GM12864 (cell line): ENCODE measurements at places on chromosomes 2 and 18.

- DNase-seq, result no peak
Observed at GRCh38 chr2:86293612-86294011, 43.8 kb downstream of the REEP1 start.

DNA sequence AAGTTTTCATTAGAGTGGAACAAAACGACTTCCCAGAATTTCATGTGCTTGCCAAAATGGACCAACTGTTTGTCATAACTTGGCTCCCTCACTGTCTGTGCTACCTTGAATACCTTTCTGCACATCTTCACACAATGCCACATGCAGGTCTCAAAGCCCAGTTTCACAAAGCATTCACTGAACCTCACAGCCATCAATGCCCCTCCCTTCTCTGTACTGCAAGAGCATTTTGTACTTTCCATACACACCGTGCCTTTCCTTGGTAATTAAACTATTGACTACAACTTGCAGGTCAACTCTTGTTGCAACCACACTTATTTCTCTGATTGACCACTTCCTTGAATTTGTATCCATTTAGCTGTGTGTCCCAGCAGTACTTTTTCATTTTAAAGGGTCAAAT, 50.5 kb downstream of the PAX3 start:
- no peak for DNase-seq

DNA sequence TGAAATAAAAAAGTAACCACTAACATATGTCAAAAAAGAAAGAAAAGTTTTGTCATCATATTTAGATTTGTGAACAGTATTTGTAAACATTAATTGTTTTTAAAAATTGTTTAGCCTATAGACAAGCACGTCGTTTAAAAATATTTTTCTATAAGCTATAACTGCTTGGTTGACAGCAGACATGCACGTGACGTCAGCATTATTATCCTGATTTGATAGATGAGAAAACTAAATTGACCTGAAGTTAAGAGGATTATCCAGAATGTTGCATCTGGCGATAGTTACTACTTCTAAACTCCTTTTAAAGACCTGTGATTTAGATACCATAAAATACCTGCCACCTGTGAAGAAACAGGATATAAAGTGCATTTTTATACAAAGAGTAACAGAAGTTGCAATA, 156.9 kb upstream of the BARD1 start:
- DNase-seq, result no peak

- no peak for DNase-seq
Observed at GRCh38 chr18:11574545-11574944, 34.9 kb upstream of the SLC35G4 start.

DNA sequence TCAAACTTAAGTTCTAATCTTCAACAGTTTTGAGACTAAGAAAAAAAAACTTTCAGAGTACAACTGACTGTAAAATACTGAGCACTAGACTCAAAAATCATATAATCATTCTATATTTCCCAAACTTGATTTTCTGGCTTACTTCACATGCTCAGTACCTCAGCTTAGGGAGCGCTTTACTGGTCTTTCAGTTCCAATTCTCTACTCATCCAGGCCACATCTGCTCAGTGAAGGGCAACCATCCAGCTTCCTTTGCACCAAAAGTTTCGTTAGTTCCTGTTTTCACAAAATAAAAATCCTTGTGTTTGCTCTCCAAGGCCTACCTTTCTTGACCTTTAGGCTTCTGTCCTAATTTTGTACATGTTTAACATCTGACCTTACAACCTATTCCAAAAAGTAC, 287.6 kb upstream of the LRRTM1 start:
- DNase-seq, result no peak

GRCh38 chr2:203824603-203825002, 43.0 kb upstream of the CTLA4 start:
- no peak for DNase-seq

DNA sequence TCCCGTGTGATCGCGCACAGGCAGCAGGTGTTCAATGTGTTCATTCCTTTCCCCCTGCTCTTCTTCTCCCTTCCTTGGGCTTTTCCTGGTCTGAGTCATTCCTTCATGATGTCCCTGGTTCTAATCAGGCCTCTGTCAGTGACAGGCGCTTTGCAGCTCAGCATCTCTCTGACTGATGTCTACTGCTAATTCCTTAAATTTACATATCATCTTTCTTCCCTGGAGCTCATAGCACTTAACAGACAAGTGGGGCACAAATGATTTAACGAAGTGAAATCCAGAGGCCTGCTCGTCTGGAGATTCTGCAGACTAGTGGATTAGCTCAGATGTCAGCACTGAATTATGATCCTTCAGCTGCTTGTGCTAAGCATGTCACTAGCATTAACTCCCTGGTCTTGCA, 77.9 kb downstream of the NRP2 start:
- no peak for DNase-seq

DNA sequence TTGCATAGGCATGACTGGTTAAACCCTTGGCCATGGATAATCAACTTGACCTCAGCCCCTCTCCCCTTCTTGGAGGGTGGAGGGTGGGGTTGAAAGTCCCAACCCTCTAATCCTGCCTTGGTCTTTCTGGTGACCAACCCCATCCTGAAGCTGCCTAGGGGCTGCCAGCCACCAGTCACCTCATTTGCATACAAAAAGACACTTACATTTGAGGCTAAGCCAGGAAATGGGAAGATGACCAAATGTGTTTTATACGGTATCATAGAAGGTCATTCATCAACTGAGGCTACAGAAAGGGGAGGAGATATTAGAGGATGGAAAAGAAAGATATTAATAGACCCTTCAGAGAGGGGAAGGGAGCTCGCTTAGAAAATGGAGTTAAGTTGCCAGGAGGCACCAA, 96.8 kb downstream of the NCK2 start:
- no peak for DNase-seq

- no peak for DNase-seq
Observed at GRCh38 chr2:174881678-174882077, 117.4 kb upstream of the CHRNA1 start.

GRCh38 chr2:228675646-228676045, 494.2 kb upstream of the SPHKAP start:
- no peak for DNase-seq

DNA sequence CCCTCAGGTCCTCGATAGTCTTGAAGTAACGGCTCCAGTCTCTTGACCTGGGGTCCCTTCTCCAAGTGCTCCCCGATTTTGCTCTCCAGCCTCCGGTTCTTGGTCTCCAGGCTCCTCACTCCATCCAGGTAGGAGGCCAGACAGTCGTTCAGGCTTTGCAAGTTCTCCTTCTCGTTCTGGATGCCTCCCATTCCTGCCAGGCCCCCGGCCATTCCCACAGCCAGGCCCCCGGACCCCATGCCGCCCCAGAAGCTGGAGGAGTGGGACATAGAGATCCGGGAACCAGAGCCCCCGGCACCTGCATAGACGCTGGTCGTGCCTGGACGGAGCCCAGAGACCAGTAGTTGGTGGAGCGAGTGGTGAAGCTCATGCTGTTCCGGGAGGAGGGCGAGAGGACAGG, 29.0 kb upstream of the RAB31 start:
- DNase-seq, result no peak

DNA sequence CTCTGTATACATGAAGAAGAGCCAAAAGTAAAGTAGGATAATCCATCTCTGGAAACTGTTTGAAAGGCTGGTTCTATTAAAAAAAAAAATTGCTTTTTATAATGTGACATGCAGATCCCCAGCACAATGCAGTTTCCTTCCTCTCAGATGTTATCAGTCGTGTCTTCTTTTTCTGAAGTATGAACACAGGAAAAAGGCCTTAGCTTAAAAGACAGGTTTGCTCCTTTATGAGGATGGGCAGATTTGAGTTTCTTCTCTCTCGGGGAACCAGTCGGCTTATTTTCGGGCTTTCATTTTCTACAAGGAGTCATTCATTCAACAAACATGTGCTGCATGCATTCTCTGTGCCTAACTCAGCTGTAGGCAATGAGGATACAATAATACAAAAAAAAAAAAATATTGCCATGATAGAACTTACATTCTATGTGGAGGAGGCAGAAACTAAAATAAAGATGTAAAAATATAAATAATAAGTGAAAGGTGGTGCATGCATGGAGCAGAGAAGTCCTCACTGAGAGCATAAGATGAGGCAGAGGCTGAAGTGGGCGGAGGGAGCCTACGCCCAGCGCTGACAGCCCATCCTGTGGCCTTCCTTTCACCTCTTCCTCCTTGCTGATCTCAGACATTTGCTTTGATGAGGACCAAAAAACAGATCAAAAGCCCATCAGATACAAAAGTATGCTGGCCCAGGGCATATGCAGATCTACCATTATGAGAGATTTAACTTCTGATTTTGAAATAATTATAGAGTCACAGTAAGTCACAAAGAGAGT, at the start of gene CD226:
Gene CD226 (minus strand): TSS at position 513 of the 773 bp plus-strand sequence. CDS start 467 bp downstream, at position 46.
- no peak for DNase-seq

GRCh38 chr2:40192864-40193669, 258.8 kb downstream of the SLC8A1 start:
- DNase-seq, result no peak

- no peak for DNase-seq
Observed at GRCh38 chr2:58851598-58851997, 610.5 kb upstream of the FANCL start.
